HFFc6 (cell line): ENCODE measurements at places on chromosomes 6 and 20. TPM values are rescaled to one million over a fixed set of nuclear protein-coding genes. Genes with fewer than 3 reads are reported as not detected.

GRCh38 chr20:45918182-45918737, 6.3 kb upstream of the PLTP start:
- no peak for DNase-seq

- DNase-seq = no peak
These were observed 138.7 kb downstream of the ZMYND8 start for GRCh38 chr20:47217482-47218446.

DNA sequence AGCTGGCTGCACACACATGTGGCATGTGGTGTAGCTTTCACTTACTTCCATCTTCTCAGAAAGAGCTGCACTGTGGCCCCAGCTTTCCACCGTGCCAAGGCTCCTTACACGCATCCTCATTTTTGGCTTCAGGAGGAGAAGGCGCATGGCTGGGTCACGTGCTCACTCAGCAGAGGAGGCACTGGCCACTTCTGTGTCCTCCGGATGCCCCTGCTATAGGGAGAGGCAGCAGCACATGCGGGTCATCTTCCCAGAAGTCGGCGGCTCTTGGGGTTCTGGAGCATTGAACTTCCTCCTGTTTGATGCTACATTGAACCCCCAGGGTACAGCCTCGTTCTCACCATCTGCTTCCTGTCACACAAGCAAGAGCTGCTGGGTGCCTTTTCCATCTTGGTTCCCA, 111.3 kb downstream of the FAM120B start:
- DNase-seq = no peak

MAS1 gene
- total RNA-seq = not detected in 3 replicates

VSTM2L gene
- 0.17 to 0.96 TPM (median 0.95 TPM) in 3 replicates for total RNA-seq

C6orf52 gene
- not detected in 3 replicates for total RNA-seq

MROH8 gene
- 1.4 to 1.8 TPM (median 1.8 TPM) in 3 replicates for total RNA-seq
